ENCODE measurements at places on chromosomes 16 and 17. TPM values are rescaled to one million over a fixed set of nuclear protein-coding genes. Genes with fewer than 3 reads are reported as not detected.
A peak's percentile ranks its signal among the peaks of the same experiment; 100 is the strongest.

MARVELD3 gene
- total RNA-seq: 0.36 TPM

- no peak for DNase-seq
Observed at GRCh38 chr17:43014020-43014648, 7.5 kb downstream of the IFI35 start.

DNA sequence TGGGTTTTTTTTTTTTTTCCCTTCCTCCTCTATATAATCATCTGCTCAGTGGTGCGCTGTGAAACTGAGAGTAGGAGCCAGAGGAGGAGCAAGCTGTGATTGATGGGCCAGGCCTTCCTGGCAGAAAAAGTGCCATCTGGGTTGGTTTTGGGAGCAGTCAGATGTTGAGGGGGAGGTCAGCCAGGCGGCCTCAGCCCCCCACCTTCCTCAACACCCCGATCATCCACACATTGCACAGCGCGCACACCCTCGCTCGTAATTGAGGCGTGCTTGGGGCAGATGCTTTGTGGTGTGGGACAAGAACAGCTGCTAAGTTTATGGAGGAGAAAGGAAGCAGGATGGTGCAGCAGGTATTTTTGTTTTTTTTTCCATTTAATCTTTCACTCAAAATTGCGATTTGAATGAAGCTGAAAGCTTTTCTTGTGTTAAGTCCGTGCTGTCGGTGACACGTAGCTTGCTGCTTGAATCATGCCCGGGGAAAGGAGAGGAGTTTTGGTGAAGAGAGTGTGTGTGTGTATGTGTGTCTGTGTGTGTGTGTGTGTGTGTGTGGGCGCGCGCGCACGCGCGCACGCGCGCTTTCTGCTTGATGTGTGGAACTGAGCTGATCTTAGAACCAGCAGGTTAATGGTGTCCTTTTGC is 177.4 kb downstream of the RBFOX1 start:
- no peak for DNase-seq

GRCh38 chr17:67289181-67289876 is 44.3 kb upstream of the HELZ start:
- peak; percentile 92 for DNase-seq

EMC6 gene
- 18.4 TPM for total RNA-seq

GRCh38 chr17:35088356-35088880 is 24.9 kb upstream of the RFFL start:
- DNase-seq: peak; percentile 72

DNA sequence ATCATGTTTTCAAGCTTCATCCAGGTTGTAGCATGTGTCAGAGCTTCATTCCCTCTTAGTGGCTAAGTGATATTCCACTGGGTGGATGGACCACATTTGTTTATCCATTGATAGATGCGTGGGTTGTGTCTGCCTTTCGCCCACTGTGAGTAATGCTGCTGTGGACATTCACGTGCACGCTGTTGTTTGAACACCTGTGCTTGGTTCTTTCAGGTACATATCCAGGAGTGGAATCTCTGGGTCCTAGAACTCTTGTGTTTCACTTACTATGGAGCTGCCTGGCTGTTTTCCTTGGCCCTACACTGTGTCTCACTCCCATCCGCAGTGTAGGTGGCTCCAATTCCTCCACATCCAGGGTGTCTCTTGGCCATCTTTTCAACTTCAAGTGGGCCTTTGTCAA is 224.2 kb downstream of the C16orf95 start:
- no peak for DNase-seq

- no peak for DNase-seq
Observed at GRCh38 chr16:885391-885790, 84.9 kb upstream of the GNG13 start.

DNA sequence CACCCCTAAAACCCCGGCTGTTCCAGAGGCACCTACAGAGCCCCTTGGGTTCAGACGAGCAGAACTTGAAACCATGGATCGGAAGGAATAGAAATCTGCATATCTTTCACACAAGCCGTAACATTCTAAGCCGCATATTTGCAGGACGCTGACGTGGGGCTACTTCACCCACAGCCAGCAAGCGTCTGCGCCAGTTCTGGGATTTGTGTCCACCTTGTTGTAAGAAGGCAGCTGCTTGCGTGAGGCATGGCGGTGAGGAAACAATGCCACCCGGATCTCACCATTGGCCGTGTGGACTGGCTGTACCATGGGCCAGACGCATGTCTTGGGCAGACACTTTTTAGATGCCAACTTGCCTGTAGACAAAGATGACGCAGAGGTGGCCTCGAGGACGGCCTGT is 34.5 kb downstream of the TNFRSF13B start:
- DNase-seq: peak; percentile 34

KRTAP9-4 gene
- not detected for total RNA-seq

- DNase-seq: peak; percentile 42
Observed at GRCh38 chr17:38620551-38621277, 15.0 kb upstream of the SRCIN1 start.

- DNase-seq: no peak
Observed at GRCh38 chr16:35753559-35754390, 2294.4 kb downstream of the TP53TG3F start.

GRCh38 chr17:30819971-30820705 is 4.4 kb downstream of the CRLF3 start:
- no peak for DNase-seq

- no peak for DNase-seq
Observed at GRCh38 chr17:34665150-34665806, 85.9 kb downstream of the TMEM132E start.

NHLRC4 gene
- total RNA-seq: 1.2 TPM

GRCh38 chr17:58086953-58087352 is 3.7 kb downstream of the DYNLL2 start:
- DNase-seq: no peak

MT1H gene
- not detected for total RNA-seq

DUXB gene
- total RNA-seq: not detected

CD300H gene
- not detected for total RNA-seq

DNA sequence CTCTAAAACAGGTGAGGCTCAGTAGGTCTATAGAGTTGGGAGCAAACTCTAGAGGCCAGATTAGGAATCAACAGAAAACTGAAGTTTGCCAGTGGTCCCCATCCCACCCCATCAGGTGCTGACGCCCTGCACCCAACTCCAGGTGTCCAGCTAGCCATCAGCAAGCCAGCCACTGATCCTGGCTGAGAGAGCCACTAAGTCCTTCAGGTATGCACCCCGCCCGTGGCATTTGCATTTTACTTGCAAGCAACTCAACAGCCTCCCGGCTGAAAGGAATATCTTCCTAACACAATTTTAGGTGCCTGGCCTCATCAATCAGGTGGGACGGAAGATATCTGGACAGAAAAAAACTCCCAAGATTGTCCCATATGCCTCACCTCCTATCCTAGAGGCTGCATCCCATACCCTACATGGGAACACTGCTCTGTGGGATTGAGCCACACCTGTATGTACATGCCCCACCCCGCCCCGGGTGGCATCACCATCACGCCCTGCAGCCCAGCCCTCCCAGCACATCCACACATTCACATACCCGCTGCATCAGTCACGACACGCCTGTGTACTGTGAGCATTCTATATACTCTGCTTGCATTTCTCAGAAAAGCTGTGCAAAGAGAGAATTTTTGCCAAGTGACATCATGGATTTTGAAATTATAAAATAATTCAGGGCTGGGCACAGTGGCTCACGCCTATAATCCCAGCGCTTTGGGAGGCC is 8.3 kb downstream of the OTOP3 start:
- DNase-seq: no peak

GGA3 gene
- total RNA-seq: 75.0 TPM

GRAPL gene
- 5.2 TPM for total RNA-seq

DNA sequence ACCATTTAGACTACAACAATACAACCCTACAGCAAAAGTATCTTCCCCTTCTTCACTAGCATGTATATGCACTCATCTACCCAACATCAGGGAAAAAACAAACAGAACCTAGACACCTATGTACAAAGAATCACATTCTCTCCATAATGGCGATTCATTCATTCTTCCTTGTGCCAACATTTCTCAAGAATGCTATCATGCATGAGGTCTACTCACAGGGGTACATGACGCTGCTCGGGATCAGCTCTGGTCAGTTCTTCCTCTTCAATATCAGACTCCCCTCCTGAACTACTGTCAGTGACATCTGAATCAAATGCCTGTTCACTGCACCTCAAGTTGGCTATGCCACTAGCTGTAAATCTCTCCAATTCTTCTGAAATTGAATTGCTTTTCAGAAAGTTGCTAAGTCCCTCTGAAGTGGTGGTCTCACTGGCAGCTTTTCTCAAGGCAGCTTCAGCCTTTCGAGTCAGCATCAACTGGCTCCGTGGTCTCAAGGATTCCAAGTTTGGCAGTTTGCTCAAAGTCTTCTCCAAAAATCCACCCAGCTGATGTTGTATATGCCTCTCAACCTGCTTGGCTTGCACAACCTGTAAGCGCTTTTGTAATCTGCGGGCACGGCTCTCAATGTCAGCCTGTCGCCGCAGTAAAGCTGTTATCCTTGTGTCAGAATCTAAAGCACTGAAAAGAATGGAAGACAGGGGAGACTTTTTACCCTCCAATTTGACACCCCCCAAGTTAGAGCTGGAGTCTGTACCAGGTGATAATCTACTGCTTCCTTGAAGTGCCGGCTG is 22.4 kb downstream of the KANSL1 start:
- no peak for DNase-seq

- DNase-seq: no peak
Observed at GRCh38 chr16:56340864-56341365, 84.4 kb downstream of the AMFR start.

GRCh38 chr17:33499040-33499439 is 205.9 kb upstream of the ASIC2 start:
- no peak for DNase-seq

ELAC2 gene
- 51.4 TPM for total RNA-seq

GRCh38 chr17:71655542-71655941 is 465.3 kb upstream of the SOX9 start:
- DNase-seq: no peak

DNA sequence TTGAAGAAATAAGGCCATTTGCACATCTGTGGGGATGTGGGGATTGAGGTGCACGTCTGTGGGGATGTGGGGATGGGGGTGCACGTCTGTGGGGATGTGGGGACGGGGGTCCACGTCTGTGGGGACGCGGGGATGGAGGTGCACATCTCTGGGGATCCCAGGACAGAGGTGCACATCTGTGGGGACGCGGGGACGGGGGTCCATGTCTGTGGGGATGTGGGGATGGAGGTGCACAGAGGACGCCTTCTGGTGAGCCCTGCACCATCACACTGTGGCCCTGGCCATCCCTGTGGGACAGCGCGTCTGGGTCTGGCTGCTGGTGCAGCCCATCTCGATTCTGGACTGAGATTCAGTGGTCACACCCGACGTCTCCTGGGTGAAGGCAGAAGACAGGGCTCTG is 161.4 kb downstream of the LAT start:
- peak; percentile 53 for DNase-seq

FTO gene
- 107 TPM for total RNA-seq

GRCh38 chr16:62035115-62036092 is 834 bp downstream of the CDH8 start:
- no peak for DNase-seq

- DNase-seq: no peak
Observed at GRCh38 chr17:78759969-78760352, 22.1 kb downstream of the CYTH1 start.

GRCh38 chr17:27522028-27522635 is 65.9 kb downstream of the KSR1 start:
- no peak for DNase-seq

- DNase-seq: no peak
Observed at GRCh38 chr17:2138318-2138717, 83.4 kb downstream of the HIC1 start.

KRTAP4-12 gene
- not detected for total RNA-seq

CRHR1 gene
- 0.36 TPM for total RNA-seq
